ENCODE measurements at places on chromosomes 3 and 15.

- no peak for DNase-seq
These were observed 236.0 kb downstream of the UBE2E2 start for GRCh38 chr3:23439080-23439479.

DNA sequence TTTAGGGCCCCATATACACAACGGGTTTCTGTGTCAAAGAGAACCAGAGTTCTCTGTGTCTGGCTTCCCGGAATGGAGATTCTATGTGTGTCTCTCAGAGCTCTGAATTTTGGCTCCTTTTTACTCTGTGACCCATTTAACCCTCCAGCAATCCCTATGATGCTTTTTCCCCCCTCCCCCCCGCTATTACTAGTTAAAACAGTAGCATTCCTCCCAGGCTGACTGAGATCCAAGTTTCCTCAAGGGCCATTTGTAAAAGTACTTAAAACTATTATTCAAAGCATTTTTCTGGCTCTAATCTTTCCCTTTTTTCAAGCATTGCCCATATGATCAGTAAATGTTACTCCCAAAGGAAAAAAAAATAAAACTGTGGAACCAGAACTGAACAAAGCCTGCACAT lies 6.6 kb upstream of the STAC start:
- no peak for DNase-seq

- no peak for DNase-seq
These were observed 121.4 kb downstream of the KLHL25 start for GRCh38 chr15:85673326-85673725.

- no peak for DNase-seq
These were observed 73.5 kb upstream of the XCR1 start for GRCh38 chr3:46100812-46101211.

- no peak for DNase-seq
These were observed 80.6 kb downstream of the MYO9A start for GRCh38 chr15:72037321-72037720.

DNA sequence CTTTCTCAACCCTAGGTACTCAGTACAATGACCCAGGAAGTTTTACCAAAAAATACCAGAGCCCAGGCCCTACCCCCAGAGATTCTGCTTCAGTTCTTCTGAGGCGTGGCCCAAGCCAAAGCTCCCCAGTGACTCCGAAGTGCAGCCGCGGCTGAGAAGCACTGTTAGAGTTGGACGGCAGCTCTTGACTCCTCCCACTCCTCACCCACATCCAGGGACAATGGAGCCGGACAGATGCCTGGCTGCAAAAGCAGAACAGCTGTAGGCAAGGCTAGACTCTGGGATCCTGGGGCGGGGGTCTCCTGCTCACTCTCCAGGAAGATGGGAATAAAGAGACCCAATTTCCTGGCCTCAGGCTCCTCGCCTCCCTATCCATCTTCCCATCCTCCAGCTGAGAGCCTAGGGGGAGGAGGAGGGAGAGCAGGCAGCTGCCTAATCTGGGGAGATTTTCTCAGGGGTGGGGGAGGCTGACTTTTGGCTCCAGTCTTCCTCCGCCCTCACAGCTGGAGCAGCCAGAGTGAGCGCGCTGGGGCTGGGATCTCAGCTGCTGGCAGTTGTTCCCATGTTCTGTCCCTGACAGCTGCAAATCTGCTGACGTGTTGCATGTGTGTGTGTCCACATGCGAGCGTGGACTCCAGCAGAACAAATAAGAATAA lies 223.8 kb downstream of the OPA1 start:
- no peak for DNase-seq

Measured in CD4-positive, alpha-beta T cell treated with Interleukin-2 at 100 ng/mL for 4 hours (primary cell).